ENCODE measurements at places on chromosomes 3 and 15.
A peak's percentile ranks its signal among the peaks of the same experiment; 100 is the strongest.

DNA sequence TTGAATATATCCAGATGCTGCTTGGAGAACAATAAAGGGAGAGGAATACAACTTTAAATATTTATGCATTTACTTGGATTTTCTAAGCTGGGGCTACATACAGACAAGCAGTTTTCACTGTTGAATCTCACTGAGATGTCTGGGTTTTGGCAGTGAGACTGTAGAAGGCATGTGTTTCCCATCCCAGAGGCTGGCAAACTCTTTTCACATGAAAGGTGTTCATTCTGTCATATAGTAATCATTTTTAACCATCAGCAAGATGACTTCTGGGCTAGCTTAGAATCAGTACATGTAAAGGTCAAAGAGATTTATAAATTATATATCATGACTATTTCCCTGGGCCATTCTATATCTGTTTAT is 218.7 kb upstream of the SGO1 start:
- no peak for DNase-seq

GRCh38 chr15:76151599-76151974 is 91.8 kb downstream of the TMEM266 start:
- DNase-seq = no peak

DNA sequence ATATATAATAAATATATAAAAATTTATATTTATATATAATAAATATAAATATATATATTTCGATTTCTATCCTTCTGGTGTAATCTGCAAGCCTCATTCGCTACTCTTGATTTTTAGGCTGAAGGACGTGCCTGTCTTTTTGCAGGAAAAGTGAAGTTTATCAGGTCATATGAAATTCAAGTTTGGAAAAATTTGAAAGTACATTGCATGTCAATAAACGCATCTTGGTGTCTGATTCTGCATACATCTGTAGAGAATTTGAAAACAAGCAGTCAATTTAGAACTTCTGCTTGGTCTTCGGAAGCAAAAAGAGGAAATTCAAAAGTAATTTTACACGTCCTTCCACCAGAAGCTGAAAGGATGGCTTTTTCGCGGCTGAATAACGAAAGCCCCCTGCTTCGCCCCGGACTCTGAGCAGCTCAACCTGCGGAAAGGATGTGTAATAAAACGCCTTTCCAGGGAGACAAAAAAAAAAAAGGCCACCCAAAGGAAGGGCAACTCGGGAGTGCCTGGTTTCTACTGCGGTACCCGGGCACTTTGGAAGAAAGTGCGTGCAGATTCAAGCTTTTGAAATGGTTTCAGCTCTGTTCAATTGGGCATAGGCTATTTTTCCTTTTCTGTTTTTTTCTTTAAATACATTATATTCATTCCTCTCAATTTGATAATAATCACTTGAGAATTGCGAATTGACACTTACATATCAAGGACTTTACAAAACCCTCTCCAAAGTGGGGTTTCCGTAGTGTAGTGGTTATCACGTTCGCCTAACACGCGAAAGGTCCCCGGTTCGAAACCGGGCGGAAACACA is 1.5 kb upstream of the MYNN start:
- no peak for DNase-seq

DNA sequence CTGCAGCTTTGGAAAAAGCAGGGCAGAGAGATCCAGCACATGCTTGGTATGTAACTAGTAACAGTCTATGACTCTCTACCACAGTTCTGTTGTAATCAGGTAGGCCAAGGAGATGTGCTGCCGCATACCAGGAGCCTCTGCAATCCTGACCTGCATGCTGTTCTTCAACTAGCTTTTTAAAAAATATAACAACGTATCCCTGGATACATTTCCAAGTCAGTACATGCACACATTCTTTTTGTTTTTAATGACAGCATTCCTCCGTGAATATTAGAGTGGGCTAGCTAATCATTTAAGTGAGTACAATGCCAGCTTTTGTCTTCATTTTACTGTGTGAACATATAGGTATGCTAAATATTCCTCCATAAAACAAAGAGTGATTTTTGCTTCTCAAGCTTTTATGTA is 437.8 kb downstream of the RBMS3 start:
- no peak for DNase-seq

- DNase-seq = no peak
Observed at GRCh38 chr3:188646592-188646991, 492.6 kb downstream of the LPP start.

GRCh38 chr3:189267981-189268613 is 96.3 kb downstream of the TPRG1 start:
- no peak for DNase-seq

DNA sequence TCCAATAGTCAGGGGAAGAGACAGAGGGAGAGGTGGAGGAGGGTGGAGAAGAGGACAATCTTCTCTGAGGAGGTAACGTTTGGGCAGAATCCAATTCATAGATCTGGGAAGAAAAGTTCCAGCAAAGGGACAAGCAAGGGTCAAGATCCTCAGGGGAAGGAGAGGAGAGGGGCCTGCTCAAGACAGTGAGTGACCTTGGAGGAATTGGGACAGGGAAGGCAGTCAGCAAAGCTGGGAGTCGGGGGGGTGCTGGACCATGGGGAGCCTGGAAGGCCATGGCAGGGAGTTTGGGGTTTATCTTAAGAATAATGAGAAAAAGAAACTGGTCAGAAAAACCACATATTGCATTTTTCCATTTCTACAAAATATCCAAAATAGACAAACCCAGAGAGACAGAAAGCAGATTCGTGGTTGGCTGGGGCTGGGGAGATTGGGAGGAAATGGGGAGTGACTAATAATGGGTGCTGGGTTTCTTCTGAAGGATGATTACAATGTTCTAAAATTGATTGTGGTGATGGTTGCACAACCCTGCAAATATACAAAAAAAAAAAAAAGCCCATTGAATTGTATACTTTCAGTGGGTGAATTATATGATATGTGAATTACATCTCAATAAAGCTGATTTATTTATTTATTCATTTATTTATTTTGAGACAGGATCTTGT is 19.6 kb upstream of the SRP14 start:
- no peak for DNase-seq

DNA sequence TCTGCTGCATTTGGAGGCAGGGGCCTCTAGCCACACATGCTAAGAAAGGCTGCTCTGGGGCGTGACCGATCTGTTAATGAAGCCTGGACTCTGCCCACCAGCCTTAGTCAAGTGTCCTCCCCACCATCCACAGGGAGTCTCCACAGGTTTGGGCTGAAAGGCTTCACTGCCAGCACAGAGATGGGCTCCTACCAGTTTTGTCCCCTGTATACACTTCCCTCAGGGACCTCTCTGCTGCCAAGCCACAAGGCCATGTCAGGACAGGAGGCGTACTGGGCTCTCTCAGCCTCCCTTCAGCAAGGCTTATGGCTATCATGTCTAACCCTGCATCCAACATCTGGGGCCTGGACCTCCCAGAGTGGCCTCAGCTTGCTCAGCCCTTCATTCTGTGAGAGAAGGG is 23.5 kb downstream of the KIF9 start:
- no peak for DNase-seq

DNA sequence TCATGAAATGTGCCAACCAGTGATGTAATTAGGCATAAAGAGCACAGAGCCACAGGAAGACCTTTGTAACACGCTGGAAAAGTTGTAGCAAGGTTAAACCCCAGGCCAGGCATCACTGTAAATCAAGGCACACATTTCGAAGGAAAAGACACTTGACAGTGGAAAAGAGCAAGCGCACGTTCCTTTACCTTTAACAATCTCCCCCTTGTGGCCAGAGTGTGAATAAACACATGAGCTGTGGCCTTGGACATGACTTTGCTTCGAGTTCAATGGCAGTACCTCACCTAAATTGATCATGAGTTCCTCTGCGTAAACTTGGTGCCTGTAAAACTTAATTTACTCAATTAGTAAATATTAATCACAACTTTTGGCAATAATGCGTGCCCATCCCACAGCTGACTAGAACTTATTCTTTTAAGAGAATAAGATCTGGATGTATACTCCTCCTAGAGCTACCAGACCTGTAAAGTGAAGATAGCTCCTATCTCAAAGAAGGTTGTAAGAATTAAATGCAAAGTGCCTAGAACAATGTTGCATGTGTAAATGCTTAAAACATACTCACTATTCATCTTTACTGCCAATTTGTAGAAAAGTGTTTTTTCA is 757.0 kb upstream of the NECTIN3 start:
- DNase-seq = peak; percentile 14

- no peak for DNase-seq
Observed at GRCh38 chr15:84023636-84024035, 211.9 kb upstream of the GOLGA6L4 start.

DNA sequence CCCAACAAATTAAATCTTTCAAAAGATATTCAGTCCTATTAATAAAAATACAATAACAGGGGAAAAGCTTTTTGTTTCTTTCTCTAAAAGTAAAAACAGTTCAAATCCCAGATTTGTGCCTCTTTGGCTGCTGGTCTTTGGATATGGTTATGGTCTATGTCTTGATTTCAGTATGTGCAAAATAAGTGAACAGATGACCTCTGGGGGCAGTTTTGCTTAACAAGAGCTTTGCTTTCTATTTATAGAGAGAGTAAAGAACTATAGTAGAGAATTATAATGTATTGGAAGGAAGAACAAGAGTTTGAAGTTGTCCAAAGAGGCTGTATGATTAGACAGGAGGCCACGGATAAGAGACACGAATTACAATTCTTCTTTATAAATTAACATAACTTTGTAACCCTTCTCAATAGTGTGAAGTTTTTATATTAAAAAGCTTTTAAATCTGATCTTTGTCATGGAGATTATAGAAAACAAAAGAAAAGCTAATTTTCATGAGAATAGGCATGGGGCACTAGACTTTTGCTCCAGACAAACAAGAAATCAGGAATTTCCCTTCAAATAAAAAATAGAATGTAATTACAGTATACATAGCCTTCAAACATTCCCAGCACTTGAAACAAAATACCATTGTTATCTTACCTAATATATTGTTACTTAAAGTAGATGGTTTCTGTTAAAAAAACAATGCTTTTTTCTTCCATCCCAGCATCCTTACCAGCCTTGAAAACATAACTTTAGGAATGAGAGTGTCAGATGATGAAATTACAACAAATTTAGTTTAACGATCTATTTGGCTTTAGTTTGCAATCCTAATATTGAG is 432.7 kb upstream of the ARHGEF26 start:
- DNase-seq = no peak

GRCh38 chr3:142888481-142889211 is at the start of gene PCOLCE2:
Gene PCOLCE2, minus strand, starts transcription at chr3:142889083. Its CDS starts 187 bp downstream, at chr3:142888896.
- DNase-seq = no peak

GRCh38 chr3:14283813-14284438 is 105.3 kb downstream of the LSM3 start:
- no peak for DNase-seq

GRCh38 chr15:40914486-40914885 is 14.7 kb upstream of the DLL4 start:
- DNase-seq = no peak

DNA sequence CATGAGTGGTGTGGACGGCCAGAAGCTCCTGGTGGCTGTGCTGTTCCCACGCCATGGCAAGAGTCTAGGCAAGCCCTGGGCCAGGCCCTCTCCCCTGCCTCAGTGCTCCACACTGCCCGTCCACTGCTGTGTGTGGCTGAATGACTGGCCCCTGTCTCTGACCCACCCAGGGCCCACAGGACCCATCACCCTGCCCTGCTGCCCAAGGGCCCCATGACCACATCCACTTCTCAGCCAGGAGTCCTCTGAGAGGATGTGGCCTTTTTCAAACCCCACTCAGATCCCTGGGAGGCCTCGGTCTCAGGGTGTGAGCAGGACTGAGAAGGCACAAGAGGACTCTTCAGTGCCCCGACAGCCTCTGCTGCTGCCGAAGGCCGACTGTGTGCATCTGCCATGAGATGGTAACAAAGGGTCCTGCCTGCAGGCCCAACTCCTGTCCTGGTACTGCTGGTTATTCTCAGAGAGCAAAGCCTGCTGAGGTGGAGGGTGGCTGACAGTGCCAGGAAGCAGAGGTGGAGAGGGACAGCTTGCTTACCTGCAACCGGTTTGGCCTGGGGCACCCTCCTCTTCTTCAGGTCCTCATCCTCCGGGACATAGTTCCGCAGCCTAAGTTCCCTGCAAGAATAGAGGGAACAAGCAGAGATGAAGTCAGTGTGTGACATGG is 47.5 kb downstream of the PTH1R start:
- no peak for DNase-seq

DNA sequence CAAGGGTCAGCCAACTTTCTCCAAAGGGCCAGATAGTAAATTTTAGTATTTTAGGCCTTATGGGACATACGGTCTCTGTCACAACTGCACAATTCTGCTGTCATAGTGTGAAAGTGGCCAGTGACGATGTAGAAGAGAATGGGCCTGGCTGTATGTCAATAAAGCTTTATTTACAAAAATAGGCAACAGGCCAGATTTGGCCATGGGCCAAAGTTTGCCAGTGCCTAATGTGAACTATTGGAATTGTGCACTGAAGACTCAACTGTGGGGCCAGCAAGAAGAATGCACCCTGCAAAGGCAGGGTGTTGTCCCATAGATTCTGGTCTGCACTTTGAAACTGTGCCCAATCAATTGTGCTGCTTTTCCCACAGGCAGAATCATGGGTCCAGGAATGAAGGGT is 69.4 kb upstream of the PRR23E start:
- DNase-seq = no peak

GRCh38 chr3:5035692-5036391 is 56.6 kb downstream of the BHLHE40 start:
- no peak for DNase-seq

All from stimulated activated CD8-positive, alpha-beta memory T cell treated with anti-CD3 and anti-CD28 coated beads, Interleukin-7, amount 100 ng/mL, for 1 hour (primary cell).